Stimulated activated CD8-positive, alpha-beta memory T cell treated with anti-CD3 and anti-CD28 coated beads, Interleukin-4, amount 100 ng/mL, for 4 hours (primary cell): ENCODE measurements at places on chromosomes 5 and 9.
A peak's percentile ranks its signal among the peaks of the same experiment; 100 is the strongest.

DNA sequence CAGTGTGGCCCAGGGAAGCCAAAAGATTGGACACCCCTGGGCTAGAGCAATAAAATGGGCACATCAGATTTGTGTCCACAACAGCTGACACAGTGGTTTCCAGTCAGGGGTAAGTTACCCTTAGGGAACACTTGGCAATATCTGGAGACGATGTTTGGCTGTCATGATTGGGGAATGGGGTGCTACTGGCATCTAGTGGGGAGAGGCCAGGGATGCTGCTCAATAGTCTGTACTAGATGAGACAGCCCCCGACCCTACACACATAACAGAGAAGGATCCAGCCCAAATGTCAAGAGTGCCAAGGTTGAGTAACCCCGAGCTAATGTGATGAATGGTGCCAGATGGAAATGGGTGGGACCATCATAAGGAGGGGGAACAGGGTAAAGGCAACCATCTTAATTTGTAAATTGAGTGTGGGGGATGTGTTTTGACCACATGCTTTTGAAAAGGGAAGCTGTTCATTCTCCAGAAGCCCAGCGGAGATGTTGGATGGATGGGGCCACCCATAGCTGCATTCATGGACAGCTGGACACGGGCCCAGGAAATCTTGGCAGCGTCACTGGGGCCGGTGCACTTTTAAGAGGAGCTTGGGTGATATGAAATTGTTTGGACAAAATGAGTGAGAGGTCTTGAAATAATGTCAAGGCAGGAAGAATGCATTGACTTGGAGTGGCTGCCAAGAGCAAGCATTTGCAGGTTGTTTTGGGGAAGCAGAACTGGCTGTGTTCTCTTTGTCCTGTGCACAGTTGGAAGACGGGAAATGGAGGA, 33.4 kb downstream of the SYK start:
- DNase-seq: no peak

DNA sequence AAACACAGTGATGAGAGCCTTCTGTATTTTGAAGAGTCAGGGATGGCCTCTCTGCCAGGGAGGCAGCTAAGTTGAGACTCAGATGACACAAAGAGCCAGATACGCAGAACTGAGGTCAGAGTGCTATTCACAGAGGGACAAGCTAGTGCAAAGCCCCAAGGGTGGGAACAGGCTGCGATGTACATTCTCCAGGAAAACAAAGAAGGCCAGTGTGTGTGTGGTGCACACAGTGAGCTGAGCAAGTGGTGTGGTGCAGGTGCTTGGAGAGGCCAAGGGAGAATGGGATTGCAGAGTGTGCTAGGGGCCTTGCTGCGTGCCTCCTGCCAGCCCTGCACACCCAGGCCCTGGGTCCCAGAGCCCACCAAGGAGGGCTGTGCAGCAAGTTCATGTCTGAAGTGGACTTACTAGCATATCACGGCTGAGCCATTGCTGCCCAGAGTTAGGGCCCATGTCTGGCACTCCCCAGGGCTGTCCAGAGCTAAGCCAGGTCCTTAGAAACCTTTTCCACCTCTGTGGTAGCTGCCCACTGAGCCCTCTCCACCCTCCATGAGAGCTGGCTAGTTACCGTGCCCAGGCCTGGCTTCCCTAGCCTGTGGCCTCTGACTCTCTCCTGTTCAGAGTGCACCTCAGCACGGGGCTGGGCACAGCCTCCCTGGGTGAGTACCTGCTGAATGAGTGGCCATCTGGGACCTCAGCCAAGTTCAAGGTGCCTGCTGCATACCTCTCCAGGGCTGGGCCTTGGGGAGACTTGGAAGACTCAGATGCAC, 9.3 kb downstream of the SLC25A48 start:
- DNase-seq: no peak

GRCh38 chr5:135138116-135138850, 104.3 kb upstream of the PITX1 start:
- no peak for DNase-seq

GRCh38 chr9:105673850-105674387, 11.7 kb downstream of the TAL2 start:
- no peak for DNase-seq

DNA sequence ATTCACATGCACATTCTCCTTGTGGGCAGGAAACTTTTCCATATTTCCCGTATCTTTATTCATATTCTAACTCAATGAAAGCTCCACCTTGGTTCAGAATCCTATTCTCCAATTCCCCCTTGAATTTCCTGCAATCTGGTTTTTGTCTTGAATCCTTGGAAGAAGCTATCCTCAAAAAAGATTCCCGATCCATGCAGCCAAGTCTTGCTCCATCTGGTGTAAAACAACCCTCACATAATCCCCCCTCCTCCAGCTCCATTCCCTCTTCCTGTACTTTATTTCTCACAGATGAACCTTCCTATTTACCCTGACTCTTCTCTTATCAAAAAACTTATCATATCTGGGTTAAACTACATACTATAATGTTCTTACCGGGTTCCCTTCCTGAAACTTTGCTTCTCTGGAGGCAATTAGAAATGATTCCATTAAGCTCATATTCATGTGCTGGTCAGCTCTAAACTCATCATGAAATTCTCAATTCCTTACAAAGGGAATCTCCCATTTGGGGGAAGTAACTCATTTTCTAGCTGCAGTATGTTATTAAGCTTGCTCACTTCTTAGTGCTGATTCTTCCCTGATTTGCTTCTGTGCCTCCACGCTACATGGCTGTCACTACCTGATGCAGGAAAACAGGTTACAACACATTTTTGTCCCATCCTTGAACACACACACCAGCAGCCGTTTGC, 81.7 kb downstream of the GNAQ start:
- no peak for DNase-seq

DNA sequence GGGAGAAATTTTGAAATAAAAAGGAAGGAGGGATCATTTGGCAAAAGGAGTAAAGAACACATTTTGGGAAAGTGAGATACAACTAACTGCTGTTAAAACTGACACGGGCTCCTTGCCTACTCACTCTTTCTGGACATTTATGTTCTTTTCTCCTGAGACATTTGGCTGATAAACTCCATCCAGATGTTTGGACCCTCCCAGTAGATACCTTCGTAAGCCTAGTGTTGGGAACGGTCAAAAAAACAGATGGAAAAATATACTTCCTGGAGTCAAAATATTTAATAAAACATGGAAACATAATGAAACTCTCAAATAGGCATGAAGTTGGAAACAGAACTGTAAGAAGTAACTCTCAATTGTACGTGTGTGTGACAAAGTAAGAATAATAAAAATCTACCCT, 360.1 kb upstream of the RIOK2 start:
- no peak for DNase-seq

- DNase-seq: no peak
Measured at GRCh38 chr5:67373518-67373917, 176.9 kb upstream of the CD180 start.

GRCh38 chr9:33623658-33624586, 99.9 kb downstream of the ANKRD18B start:
- DNase-seq: peak; percentile 24

DNA sequence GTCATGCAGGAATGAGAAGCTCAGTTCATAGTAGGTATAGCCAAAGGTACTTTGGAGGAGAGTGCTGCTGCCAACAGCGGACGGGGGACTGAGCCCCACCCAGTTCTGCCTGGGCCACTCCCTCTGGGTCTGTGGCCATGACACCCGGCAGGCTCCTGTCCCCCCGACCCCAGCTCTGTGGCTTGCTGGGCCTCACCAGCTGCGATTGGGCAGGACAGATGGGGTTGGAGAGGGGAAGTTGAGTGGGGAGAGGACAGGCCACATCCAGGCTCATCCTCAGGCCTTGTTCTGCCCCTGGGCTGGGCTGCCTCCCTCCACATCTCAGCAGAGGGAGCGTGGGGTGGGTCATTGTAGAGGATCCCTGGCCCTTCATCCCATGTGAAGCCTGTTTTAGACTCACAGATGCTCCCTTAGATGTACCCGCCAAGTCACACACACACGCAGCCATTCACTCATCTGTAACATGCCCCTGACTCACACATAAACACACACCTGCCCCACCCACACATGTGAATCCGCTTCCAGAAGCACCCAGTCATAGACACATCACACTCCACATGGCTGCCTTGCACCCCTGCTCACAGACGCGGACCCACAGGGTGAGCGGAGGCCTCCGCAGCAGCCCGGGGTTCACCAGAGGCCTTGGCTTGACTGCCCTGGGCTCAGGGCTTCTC, 48.8 kb downstream of the NTNG2 start:
- DNase-seq: no peak
